ENCODE measurements at places on chromosomes 13 and 19.

DNA sequence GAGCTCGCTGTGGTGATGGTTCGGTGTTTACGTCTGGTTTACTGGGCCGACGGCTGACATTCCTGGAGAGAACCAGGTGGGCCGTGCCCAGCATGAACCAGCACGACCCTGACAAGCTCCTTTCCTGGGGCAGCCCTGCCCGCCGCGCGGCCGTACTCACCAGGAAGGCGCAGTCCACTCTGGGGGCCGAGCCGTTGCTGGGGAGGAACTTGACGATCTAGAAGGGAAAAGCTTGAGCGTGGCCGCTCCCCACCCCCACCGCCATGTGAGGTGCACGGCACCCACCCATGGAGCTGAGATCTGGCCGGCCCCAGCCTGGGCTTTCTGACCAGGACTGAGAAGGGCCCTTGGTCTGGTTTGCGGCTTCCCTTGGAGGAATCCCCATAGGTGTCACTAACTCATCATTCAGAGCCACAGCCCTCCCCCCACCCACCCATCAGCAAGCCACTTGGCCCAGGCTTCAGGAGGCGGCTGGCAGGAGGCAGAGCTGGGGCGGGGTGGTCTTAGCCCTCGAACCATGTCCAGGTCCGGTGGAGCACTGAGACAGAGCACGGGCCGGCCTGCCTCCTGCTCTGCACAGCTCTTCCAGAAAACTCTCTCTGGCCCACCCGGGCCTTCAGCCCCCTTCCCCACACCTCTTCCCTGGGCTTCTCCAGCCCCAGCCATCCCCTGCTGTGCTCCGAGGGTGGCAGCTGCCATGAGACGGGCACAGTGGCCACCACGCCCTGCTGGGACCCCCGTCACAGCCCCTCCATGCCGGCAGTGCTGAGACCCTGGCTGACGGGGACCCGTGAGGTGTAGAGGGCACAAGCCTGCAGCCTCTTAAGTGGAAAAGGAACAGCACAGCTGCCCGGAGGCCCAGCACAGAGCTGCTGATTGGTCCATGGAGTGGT is 6.2 kb downstream of the ATP4B start:
- peaks cover 23% of the 10 kb centered on the region for H3K27me3 ChIP-seq
- no peak overlapping the region for H3K27ac ChIP-seq
- peaks cover 13% of the 10 kb centered on the region for H3K36me3 ChIP-seq

- DNase-seq: no peak
- peaks cover 5% of the 10 kb centered on the region for H3K27me3 ChIP-seq
- no peak overlapping the region for H3K4me3 ChIP-seq
- peaks cover 31% of the 10 kb centered on the region for H3K4me1 ChIP-seq
These were observed 5.1 kb downstream of the RGCC start for GRCh38 chr13:41462427-41462826.

- H3K36me3 ChIP-seq: peaks cover 67% of the 10 kb centered on the region
- H3K27me3 ChIP-seq: no peaks in the 10 kb centered on the region
- no peak overlapping the region for H3K27ac ChIP-seq
- DNase-seq: no peak
These were observed 6.7 kb downstream of the AKAP8 start for GRCh38 chr19:15372891-15373301.

- DNase-seq: no peak
- H3K4me1 ChIP-seq: no peaks in the 10 kb centered on the region
- no peaks in the 10 kb centered on the region for H3K36me3 ChIP-seq
- H3K27ac ChIP-seq: no peak overlapping the region
These were observed 274.2 kb downstream of the MYO16 start for GRCh38 chr13:108903613-108904012.

DNA sequence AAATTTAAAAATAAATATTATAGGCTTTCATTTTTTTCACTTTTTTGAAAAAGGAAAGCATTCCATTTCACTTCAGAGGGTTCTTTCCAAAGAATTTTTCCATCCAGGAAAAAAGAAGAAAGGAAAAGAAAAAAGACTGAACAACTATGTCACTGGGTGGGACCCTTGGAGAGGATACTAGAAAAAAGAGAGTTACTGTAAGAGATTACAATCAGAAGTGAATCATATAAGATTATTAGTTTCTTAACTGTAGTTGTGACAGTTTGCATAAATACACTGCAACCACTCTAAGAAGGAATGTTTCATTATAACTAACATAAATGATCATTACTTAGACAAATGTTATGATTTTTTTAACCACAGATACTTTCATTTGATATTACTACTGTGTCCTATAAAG is 87.8 kb downstream of the KLF12 start:
- no peak overlapping the region for H3K4me3 ChIP-seq
- H3K27me3 ChIP-seq: no peaks in the 10 kb centered on the region
- no peaks in the 10 kb centered on the region for H3K36me3 ChIP-seq
- no peak overlapping the region for H3K27ac ChIP-seq

GRCh38 chr19:3653865-3654513 is 27.4 kb upstream of the CACTIN start:
- peaks cover 38% of the 10 kb centered on the region for H3K4me1 ChIP-seq
- peaks cover 78% of the 10 kb centered on the region for H3K36me3 ChIP-seq
- DNase-seq: no peak
- H3K4me3 ChIP-seq: no peak overlapping the region

DNA sequence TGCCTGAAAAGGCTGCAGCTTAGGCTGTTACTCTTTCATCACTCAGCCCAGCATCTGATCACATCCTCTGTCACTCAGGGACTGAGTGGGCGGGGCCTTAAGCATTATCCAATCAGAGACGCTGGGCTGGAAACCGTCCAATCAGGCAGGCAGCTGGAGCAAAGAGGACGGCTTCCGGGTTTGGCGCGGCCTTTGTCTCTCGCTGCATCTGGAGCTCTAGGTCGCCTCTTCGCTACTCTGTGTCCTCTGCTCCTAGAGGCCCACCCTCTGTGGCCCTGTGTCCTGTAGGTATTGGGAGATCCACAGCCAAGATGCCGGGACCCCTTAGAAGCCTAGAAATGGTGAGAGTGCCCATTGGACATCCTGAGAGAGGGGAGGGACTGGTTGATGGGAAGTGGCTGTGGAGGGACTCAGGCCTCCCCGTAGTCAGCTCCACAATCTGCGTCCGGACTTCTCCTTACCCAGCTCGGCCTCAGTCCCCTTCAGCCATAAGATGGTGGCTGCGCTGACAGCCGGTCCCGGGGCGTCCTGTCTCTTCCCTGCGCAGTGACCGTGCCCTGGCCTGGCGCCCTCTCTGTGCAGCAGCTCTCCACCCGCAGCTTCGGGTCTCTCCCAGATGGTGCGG is at the start of gene ZNF486:
Gene ZNF486, plus strand, starts transcription at position 195 of the 625 bp plus-strand sequence. Its CDS starts 117 bp downstream, at position 312.
- peak within 1 kb of the TSS; percentile 63 for H3K4me3 ChIP-seq
- H3K27ac ChIP-seq: peak within 1 kb of the TSS; percentile 67
- peaks cover 23% of the 10 kb centered on the region for H3K36me3 ChIP-seq
- DNase-seq: peak; percentile 97
- H3K4me1 ChIP-seq: peaks cover 3% of the 10 kb centered on the region

- H3K36me3 ChIP-seq: no peaks in the 10 kb centered on the region
- H3K27ac ChIP-seq: no peak overlapping the region
- H3K27me3 ChIP-seq: no peaks in the 10 kb centered on the region
- H3K4me1 ChIP-seq: peaks cover 4% of the 10 kb centered on the region
These were observed 43.7 kb downstream of the NUMBL start for GRCh38 chr19:40646743-40647254.

DNA sequence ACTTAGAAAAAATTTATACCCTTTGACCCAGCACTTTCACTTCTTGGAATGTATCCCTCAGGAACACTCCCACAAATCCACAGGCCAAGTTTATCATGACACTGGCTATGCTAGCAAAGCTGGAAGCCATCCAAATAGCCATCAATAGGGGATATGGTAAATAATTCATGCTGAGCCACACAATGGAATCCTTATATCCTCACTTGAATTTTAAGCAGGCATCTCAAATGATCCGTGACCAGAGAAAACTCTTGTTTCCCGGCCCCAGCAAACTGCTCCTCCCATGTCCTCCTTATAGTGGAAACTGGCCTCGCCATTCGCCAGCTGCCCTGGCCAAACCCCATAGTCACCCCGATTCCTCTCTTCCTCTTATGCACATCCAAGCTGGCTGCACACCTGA is 37.6 kb downstream of the GRIK5 start:
- no peak overlapping the region for H3K4me3 ChIP-seq
- no peak overlapping the region for H3K27ac ChIP-seq
- no peak for DNase-seq
- peaks cover 9% of the 10 kb centered on the region for H3K4me1 ChIP-seq
- peaks cover 17% of the 10 kb centered on the region for H3K27me3 ChIP-seq

DNA sequence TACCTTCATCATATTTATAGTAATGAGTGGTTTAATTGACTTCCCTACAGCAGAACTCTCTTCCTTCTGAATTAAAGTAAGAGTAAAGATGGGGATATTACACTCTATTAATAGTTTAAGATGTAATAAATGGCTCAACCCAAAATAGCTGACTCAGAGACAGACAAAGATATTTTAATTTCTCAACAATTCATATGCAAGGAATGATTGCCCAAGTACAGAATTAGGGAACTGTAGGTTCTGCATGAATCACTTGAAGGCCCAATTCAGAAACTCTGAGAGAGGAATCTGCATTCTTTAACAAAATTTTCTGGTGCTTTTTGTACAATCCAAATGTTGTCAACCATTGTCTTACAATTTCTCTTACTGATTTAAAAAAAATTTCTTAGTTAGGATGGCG is 42.9 kb upstream of the PCDH9 start:
- no peak overlapping the region for H3K27ac ChIP-seq
- H3K4me3 ChIP-seq: no peak overlapping the region
- no peaks in the 10 kb centered on the region for H3K4me1 ChIP-seq
- DNase-seq: no peak
- H3K36me3 ChIP-seq: no peaks in the 10 kb centered on the region
- H3K27me3 ChIP-seq: no peaks in the 10 kb centered on the region

GRCh38 chr13:72316716-72317115 is 410.7 kb downstream of the MZT1 start:
- no peaks in the 10 kb centered on the region for H3K4me1 ChIP-seq
- no peak for DNase-seq

GRCh38 chr13:51797664-51798488 is 6.1 kb downstream of the DHRS12 start:
- DNase-seq: peak; percentile 58
- no peak overlapping the region for H3K27ac ChIP-seq
- H3K36me3 ChIP-seq: peaks cover 4% of the 10 kb centered on the region
- H3K4me3 ChIP-seq: no peak overlapping the region
- H3K4me1 ChIP-seq: peaks cover 17% of the 10 kb centered on the region
- no peaks in the 10 kb centered on the region for H3K27me3 ChIP-seq

DNA sequence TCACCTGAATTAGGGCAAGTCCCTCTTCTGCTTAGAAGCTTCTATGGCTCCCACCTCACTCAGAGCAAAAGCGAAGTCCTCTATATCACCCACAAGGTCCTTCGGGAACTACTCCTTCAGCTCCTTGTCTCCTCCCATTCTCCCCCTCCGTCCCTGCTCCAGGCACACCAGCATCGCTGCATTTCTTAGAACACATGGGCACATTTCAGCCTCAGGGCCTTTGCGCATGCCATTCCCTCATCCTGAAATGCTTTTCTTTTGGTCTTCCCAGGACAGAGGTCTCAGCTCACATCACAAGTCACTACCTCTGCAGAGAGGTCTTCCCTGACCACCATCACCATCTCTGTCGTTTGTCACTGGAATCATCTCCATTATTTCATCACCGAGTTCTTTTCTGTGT is 4.0 kb downstream of the S1PR5 start:
- peaks cover 12% of the 10 kb centered on the region for H3K36me3 ChIP-seq
- H3K27me3 ChIP-seq: peaks cover 50% of the 10 kb centered on the region
- H3K4me3 ChIP-seq: no peak overlapping the region
- no peak overlapping the region for H3K27ac ChIP-seq
- no peak for DNase-seq

- H3K36me3 ChIP-seq: peaks cover 39% of the 10 kb centered on the region
- no peak overlapping the region for H3K4me3 ChIP-seq
- H3K4me1 ChIP-seq: no peaks in the 10 kb centered on the region
- no peaks in the 10 kb centered on the region for H3K27me3 ChIP-seq
- no peak overlapping the region for H3K27ac ChIP-seq
These were observed 6.5 kb upstream of the CCER2 start for GRCh38 chr19:38918526-38918925.

GRCh38 chr19:7665076-7665475 is 3.8 kb upstream of the RETN start:
- DNase-seq: no peak
- no peak overlapping the region for H3K27ac ChIP-seq
- peaks cover 16% of the 10 kb centered on the region for H3K27me3 ChIP-seq
- no peak overlapping the region for H3K4me3 ChIP-seq
- H3K4me1 ChIP-seq: peaks cover under 1% of the 10 kb centered on the region

Data from mesenchymal stem cell (in vitro differentiated cells and primary cell).